Natural killer cell (primary cell): ENCODE measurements at places on chromosomes 6 and 20. TPM values are rescaled to one million over a fixed set of nuclear protein-coding genes. Genes with fewer than 3 reads are reported as not detected.
A peak's percentile ranks its signal among the peaks of the same experiment; 100 is the strongest.

The RBM39 gene
- 1,431 TPM for total RNA-seq

The NRN1 gene
- total RNA-seq, result not detected

The FOXP4 gene
- 21.1 TPM for total RNA-seq

The NR2E1 gene
- not detected for total RNA-seq

The NKX2-4 gene
- not detected for total RNA-seq

The TXLNB gene
- 0.24 TPM for total RNA-seq

The DYNLT2 gene
- total RNA-seq, result 4.0 TPM

The TSBP1 gene
- not detected for total RNA-seq

The GPR63 gene
- 0.31 TPM for total RNA-seq

DNA sequence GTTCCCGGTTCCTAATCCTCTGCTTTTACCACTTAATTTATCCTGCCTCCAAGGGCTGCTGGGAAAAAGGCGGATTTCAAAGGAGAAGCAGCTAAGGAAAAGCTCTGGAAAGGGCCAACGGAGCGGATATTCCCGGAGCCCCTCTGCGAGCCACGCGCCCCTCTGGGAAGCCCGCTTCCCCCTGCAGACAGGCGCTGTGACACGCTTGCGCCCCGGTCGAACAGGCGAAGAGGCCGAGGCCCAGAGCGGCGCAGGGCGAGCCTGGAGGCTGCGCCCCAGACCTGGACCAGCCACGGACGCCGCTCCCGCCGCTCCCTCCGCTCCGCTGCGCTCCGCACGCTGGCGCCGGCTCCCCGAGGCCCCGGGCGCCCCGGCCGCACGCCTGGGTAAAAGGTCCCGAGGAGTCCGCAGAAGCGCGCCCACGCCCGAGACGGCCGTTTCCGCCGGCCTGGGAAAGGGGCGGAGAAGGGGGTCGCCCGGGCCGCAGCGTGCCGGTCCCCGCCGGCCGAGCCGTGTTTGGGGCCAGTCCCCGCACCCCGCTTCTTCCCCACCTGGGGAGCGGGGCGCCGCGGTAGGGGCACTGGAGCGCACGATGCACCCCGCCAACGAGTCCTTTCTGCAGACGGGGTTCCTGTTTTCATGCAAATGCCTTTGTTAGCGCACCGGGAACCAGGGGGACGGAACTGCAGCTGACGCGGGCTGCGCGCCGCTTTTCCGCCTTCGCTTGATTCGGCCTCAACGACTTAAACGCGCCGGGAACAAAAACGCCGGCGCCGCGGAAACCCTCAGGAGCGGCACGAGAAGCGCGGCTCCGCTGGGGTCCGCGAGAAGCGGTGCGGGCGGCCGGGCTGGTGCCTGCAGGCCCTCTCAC lies 91.9 kb upstream of the SIRPA start:
- DNase-seq, result peak; percentile 34
- H3K36me3 ChIP-seq, result no peaks in the 10 kb centered on the region
- peak overlapping the region; percentile 66 for H3K27ac ChIP-seq

DNA sequence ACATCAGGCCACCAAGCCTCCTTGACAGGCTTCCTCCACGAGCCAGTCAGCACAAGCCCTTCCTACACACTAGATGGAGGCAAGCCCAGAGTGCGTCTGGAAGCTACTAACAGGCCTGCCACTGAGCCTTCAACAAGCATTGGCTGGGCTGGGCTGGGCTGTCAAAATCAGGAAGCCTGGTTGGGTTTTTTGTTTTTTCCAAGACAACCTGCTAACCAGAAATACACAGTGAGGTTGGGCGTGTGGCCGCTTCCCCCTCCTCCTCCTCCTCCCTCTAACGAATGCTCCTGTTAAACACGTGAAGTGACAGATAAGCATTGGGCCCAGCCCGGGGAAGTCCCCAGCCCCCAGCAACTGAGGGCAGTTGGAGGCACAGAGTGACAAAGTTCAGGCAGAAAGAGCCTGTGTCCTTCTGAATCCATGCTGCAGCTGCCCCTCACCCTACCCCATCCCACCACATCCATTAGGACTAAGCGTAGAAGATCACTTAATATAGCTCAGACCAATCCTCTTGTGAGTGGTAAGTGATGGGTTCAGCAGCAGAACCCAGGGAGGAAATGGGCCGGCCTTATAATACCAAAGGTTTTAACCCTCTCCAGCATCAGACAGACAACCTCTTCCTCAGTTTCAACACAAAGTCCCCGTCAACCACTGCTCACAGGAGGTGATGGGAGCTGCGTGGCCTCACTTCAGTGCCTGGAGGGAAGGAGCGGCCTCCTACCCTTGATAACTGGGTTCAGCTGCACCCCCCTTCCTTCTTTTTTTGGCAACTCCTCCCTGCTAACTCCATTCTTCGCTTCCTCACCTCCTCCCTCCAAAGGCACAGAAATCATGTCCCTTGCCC lies 1.1 kb downstream of the NFATC2 start:
- peak; percentile 81 for DNase-seq
- no peaks in the 10 kb centered on the region for H3K27me3 ChIP-seq
- peaks cover 50% of the 10 kb centered on the region for H3K4me1 ChIP-seq
- H3K36me3 ChIP-seq, result peaks cover 17% of the 10 kb centered on the region
- H3K4me3 ChIP-seq, result peak overlapping the region; percentile 93

GRCh38 chr6:15327271-15327670 lies 81.4 kb downstream of the JARID2 start:
- no peak for DNase-seq
- peaks cover 52% of the 10 kb centered on the region for H3K4me1 ChIP-seq
- H3K4me3 ChIP-seq, result no peak overlapping the region
- H3K27ac ChIP-seq, result peak overlapping the region; percentile 9
- no peaks in the 10 kb centered on the region for H3K27me3 ChIP-seq

- no peak for DNase-seq
- H3K27ac ChIP-seq, result no peak overlapping the region
- H3K27me3 ChIP-seq, result no peaks in the 10 kb centered on the region
- no peak overlapping the region for H3K4me3 ChIP-seq
- H3K4me1 ChIP-seq, result no peaks in the 10 kb centered on the region
These were observed 368.3 kb upstream of the MANEA start for GRCh38 chr6:95209074-95209473.

GRCh38 chr6:43011207-43011606 lies 2.5 kb downstream of the MEA1 start:
- peaks cover 33% of the 10 kb centered on the region for H3K4me1 ChIP-seq
- H3K36me3 ChIP-seq, result peaks cover 50% of the 10 kb centered on the region
- no peak for DNase-seq
- no peak overlapping the region for H3K27ac ChIP-seq
- no peak overlapping the region for H3K4me3 ChIP-seq

DNA sequence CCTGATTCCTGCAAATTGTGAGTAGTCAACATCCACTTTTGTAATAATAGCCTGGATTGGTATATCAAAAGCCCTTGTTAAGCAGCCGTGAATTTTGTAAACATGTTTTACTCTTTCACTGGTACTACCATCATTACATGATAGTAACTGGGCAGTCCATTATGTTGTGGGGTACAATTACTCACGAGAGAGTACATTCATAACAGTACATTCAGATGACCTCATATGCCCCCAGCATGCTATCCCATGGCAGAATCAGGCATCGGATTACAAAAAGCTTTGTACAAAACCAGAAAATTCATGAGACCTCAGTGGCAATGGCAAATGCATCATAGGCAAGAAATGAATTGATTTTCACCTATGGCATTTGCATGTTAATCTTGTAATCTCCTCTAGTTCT lies 166.2 kb downstream of the EPM2A start:
- no peaks in the 10 kb centered on the region for H3K4me1 ChIP-seq
- no peaks in the 10 kb centered on the region for H3K27me3 ChIP-seq
- H3K4me3 ChIP-seq, result no peak overlapping the region
- no peak for DNase-seq
- no peaks in the 10 kb centered on the region for H3K36me3 ChIP-seq

- peak overlapping the region; percentile 48 for H3K27ac ChIP-seq
- peaks cover 30% of the 10 kb centered on the region for H3K4me1 ChIP-seq
- H3K4me3 ChIP-seq, result peak overlapping the region; percentile 28
- H3K27me3 ChIP-seq, result peaks cover 65% of the 10 kb centered on the region
- no peaks in the 10 kb centered on the region for H3K36me3 ChIP-seq
- peak; percentile 93 for DNase-seq
These were observed 19.0 kb downstream of the DLL1 start for GRCh38 chr6:170271771-170272314.

GRCh38 chr6:14944593-14944992 lies 301.3 kb upstream of the JARID2 start:
- H3K4me1 ChIP-seq, result no peaks in the 10 kb centered on the region
- no peak overlapping the region for H3K27ac ChIP-seq
- H3K36me3 ChIP-seq, result no peaks in the 10 kb centered on the region
- no peak overlapping the region for H3K4me3 ChIP-seq
- DNase-seq, result no peak

GRCh38 chr6:16712255-16712930 lies 48.9 kb downstream of the ATXN1 start:
- no peaks in the 10 kb centered on the region for H3K27me3 ChIP-seq
- DNase-seq, result no peak
- peaks cover 21% of the 10 kb centered on the region for H3K4me1 ChIP-seq
- peak overlapping the region; percentile 8 for H3K4me3 ChIP-seq

DNA sequence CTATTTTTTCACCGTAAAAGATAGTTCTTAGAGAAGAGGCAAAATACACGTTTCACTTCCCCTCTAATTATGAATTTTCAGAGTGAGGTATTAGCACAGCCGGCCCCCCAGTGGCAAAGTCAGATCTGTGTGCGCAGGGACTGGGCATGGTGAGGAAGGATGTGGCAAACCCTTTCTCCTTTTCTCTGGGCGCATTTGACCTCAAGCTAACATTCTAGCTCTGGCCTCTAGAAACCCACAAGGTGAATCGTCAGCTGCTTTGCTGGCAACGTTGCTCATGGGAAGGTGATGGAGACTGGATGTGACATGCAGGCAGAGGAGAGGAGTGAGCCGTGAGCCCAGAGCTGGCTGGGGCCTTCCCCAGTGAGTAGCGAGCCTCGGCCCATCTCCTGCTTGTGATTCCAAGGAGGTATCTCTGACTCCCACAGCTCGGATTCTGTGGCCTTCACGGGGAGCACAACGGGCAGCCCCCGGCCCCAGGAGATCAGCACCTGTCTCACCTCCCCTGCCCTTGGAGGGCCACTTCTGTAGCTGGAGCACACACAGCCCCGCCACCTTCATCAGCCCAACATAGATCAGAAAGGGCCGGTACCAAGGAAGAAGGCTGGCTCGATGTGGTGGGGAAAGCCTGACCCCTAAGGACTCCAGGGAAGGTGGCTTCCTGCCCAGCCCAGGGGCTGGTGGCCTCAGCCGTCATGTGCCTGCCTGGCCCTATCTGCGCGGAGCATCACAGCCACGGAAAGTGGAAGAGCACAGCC lies 152.8 kb downstream of the TAF4 start:
- no peaks in the 10 kb centered on the region for H3K27me3 ChIP-seq
- no peak overlapping the region for H3K27ac ChIP-seq
- H3K36me3 ChIP-seq, result no peaks in the 10 kb centered on the region
- peak; percentile 27 for DNase-seq
- peaks cover 21% of the 10 kb centered on the region for H3K4me1 ChIP-seq
- H3K4me3 ChIP-seq, result no peak overlapping the region

GRCh38 chr6:35586542-35586941 lies 73.8 kb upstream of the TULP1 start:
- no peak overlapping the region for H3K27ac ChIP-seq
- no peak for DNase-seq
- H3K4me1 ChIP-seq, result no peaks in the 10 kb centered on the region
- no peak overlapping the region for H3K4me3 ChIP-seq
- H3K36me3 ChIP-seq, result peaks cover 5% of the 10 kb centered on the region

- no peak overlapping the region for H3K4me3 ChIP-seq
- peaks cover 81% of the 10 kb centered on the region for H3K36me3 ChIP-seq
- no peak overlapping the region for H3K27ac ChIP-seq
- peaks cover 21% of the 10 kb centered on the region for H3K4me1 ChIP-seq
- peak; percentile 88 for DNase-seq
These were observed 6.7 kb downstream of the PSMA7 start for GRCh38 chr20:62136283-62137091.

GRCh38 chr6:83307849-83308248 lies 114.7 kb downstream of the RWDD2A start:
- peaks cover 15% of the 10 kb centered on the region for H3K4me1 ChIP-seq
- no peak for DNase-seq
- H3K27ac ChIP-seq, result no peak overlapping the region
- H3K4me3 ChIP-seq, result no peak overlapping the region

DNA sequence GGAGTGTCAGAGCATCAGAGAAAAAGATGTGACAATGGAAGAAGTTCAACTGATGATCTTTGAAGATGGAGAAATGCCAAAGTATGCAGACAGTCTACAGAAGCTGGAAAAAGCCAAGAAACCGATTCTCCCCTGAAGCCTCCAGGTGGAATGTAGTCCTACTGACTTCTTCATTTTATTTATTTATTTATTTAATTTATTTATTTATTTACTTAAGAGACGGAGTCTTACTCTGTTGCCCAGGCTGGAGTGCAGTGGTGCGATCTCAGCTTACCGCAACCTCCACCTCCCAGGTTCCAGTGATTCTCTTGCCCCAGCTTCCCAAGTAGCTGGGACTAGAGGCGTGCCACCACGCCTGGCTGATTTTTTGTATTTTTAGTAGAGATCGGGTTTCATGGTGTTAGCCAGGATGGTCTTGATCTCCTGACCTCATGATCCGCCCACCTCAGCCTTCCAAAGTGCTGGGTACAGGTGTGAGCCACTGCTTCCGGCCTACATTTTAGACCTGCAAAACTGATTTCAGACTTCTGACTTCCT lies 2.2 kb upstream of the RPF2 start:
- no peaks in the 10 kb centered on the region for H3K36me3 ChIP-seq
- DNase-seq, result peak; percentile 28
- no peaks in the 10 kb centered on the region for H3K27me3 ChIP-seq
- no peak overlapping the region for H3K4me3 ChIP-seq
- H3K4me1 ChIP-seq, result peaks cover 15% of the 10 kb centered on the region
- H3K27ac ChIP-seq, result no peak overlapping the region

GRCh38 chr6:98486057-98486456 lies 348.3 kb upstream of the POU3F2 start:
- DNase-seq, result no peak
- no peak overlapping the region for H3K27ac ChIP-seq
- no peaks in the 10 kb centered on the region for H3K27me3 ChIP-seq
- no peaks in the 10 kb centered on the region for H3K4me1 ChIP-seq
- H3K36me3 ChIP-seq, result no peaks in the 10 kb centered on the region
- H3K4me3 ChIP-seq, result no peak overlapping the region

DNA sequence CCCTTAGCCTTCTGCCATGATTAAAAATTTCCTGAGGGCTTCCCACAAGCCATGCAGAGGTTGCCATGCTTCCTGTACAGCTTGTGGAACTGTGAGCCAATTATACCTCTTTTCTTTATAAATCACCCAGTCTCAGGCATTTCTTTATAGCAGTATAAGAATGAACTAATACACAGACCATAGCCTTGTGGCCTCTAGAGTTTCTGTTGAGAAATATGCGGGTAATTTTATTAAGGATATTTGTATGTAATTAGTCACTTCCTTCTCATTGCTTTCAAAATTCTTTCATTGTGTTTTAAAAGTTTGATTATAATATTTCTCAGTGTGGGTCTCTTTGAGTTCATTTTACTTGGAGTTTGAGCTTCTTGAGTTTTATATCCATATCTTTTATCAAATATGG lies 484.9 kb downstream of the COL12A1 start:
- no peak overlapping the region for H3K27ac ChIP-seq
- H3K4me3 ChIP-seq, result no peak overlapping the region
- no peaks in the 10 kb centered on the region for H3K27me3 ChIP-seq
- no peaks in the 10 kb centered on the region for H3K36me3 ChIP-seq
